ENCODE measurements at places on chromosomes 3 and 15.

DNA sequence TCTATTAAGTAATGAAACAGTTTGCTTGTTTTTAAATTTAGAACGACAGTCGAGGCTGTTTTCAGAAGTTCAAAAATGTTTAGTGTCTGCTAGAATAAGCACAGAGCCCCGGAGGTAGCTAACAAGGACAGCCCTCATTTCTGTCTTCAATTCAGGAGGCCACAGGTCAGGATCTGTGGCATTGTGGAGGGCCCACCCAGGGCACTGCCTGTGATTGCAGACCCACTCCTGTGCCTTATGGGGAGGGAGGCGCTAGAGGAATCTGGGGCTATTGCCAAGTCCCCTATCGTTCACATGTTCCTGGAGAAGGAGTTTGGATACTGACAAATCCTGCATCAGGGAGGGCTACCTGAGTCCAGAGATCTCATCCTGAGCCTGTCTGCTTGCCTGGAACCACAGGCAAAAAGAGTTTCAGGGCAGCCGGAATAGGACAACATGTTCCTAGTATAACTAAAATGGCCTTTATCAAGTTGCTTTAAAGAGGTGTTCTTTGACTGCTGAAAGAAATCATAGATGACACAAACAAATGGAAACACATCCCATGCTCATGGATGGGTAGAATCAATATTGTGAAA lies 141.5 kb upstream of the ROPN1 start:
- DNase-seq, result no peak

DNA sequence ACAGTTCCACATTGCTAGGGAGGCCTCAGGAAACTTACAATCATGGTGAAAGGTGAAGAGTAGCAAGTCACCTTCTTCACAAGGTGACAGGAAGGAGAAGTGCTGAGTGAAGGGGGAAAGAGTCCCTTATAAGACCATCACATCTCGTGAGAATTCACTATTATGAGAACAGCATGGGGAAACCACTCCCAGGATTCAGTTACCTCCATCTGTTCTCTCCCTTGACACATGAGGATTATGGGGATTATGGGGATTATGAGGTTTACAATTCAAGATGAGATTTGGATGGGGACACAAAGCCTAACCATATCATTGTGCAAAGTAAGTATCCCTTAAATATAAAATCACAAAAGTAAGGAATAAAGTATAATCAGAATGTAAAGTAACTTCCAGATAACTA lies 375.9 kb upstream of the NAALADL2 start:
- DNase-seq, result no peak

DNA sequence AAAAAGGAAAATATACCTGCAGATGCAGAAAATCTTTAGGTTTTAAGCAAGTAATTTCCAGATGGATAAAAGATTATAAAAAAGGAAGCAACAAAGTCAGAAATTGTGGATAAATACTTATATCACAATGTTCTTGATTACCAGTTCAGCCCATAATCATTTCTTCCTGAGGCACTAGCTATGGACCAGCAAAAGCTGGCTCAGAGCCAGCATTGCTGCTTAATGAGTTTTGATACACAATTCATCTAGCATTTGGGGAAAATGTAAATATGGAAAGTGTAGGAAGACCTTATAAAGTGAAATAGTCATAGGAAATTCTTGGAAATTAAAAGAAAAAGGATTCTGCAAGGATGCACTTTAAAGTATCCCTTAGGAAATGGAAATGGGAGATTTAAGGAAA lies 168.3 kb upstream of the GBE1 start:
- no peak for DNase-seq

- no peak for DNase-seq
Measured at GRCh38 chr3:71994203-71994602, 209.3 kb upstream of the PROK2 start.

DNA sequence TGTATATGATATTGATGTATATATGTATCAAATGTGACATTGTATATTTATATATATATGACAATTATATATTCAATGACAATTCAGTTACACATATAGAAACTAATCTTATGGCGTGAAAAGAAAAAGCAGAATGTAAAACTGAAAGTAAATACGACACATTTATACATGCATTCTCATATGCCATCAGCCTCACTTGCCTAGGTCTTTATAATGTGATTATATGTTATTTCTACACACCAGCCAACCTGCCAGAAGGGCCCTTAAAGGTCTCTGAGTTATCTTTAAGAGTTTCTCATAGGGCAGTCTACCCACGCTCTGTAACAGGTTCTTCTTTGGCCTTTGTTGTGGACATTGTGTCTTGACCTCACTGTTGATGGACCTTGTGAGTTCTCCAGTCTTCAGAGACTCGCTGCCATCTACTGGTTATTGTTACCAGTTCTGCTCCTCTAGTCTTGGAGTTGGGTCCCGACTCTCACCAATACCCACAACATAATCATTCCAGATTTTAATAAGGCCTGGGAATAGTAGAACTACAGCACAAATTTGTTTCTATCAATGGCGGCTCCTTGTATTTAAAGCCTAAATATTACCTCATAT lies 371.5 kb upstream of the GOLIM4 start:
- no peak for DNase-seq

DNA sequence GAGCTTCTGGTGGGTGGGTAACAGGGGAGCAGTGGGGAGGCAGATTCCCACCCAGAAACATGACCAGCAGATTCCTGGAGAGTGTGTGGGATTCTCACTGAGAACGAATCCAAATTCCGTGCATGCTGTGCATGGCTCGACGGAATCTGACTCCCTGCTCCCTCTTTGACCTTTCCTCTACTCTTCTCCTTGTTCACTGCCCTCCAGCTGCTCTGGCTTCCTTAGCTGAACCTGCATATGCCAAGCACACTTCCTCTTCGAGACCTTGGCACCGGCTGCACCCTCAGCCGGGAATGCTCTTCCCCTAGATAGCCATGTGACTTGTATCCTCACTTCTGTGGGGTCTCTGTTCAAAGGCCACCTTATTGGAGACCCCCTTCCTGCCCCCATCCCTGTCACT lies 6.3 kb downstream of the INSYN1 start:
- DNase-seq, result no peak

DNA sequence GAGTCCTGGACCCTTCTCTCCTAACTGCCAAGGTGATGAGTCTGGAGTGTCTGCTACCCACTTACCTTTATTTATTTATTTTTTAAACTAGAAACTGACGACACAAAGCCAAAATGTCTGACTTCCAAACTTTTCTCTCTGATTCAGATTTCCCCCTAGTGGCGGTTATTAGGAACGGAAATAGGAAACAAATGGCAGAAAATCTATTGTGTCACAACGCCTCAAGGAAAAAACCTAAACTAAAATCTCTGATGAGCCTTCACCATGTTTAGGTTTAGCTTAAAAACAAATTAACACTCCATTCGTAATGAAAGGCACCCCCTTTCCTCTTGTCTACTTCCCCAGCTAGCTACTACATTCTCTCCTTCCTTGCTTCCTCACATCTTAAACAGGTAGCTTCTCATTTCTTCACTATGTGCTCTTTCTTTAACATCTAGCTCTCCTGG lies 94.0 kb upstream of the MEX3B start:
- no peak for DNase-seq

GRCh38 chr15:85412956-85413854 lies 32.8 kb downstream of the AKAP13 start:
- peak; percentile 75 for DNase-seq

- no peak for DNase-seq
Measured at GRCh38 chr3:24184528-24185176, 239.6 kb downstream of the NR1D2 start.

DNA sequence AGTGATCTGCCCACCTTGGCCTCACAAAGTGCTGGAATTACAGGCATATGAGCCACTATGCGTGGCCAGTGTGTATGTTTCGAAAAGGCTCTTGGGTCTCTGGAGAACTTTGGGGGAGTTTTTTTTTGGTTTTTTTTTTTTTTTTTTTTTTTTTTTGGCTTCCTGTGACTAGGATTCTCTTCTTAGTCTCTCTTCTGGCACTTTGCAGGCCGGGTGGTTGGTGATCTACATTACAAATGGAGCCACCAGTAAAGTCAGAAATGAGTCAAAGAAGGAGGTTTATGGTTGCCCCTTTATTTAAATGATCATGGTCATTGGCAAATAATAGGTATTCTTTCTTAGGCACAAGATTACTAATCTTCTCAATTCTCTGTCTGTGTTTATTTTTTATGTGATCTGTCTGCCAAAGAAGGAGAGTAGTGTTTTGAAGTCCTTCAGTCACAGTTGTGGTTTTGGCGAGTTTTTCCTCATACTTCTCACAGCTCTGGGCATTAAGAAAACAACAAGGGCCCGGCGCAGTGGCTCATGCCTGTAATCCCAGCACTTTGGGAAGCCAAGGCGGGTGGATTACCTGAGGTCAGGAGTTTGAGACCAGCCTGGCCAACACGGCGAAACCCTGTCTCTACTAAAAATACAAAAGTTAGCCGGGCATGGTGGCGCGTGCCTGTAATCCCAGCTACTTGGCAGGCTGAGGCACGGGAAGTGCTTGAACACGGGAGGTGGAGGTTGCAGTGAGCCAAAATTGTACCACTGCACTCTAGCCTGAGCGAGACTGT lies 38.3 kb downstream of the PDE8A start:
- DNase-seq, result no peak

- DNase-seq, result no peak
Measured at GRCh38 chr3:55816794-55817576, 329.9 kb upstream of the WNT5A start.

DNA sequence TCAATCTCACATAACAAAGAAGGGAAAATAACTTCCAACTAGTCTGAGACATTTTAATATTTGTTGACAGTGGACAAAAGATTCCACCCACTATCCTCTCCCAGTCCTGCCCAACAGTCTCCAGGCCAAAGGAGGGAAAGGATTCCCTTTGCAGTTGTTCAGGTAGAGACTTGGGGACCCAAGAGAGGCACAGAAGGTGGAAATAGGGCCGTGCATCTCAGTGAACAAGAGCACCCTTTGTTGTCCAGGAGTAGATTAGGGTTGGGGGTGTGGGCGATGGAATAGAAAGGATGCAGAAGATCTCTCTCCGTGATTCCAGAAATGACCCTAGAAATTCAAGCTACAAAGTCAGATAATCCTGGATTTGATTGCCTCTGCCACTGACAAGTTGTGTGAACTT lies 44.8 kb upstream of the TRA2B start:
- no peak for DNase-seq

GRCh38 chr3:10746001-10746400 lies 70.0 kb upstream of the SLC6A11 start:
- no peak for DNase-seq

DNA sequence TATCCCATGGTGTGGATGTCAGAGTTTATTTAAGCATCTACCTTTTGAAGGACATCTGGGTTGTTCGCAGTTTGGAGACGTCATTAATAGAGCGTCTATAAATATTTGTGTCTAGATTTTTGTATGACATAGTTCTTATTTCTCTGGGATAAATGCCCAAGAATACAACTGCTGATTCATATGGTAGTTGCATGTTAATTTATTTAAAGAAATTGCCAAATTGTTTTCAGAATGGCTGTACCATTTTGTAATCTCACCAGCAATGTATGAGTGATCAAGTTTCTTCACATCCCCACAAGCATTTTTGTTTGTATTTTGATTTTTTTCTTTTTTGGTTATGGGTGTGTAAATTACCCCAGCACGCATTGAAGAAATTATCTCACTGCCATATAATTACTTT lies 656.9 kb downstream of the NTRK3 start:
- no peak for DNase-seq

DNA sequence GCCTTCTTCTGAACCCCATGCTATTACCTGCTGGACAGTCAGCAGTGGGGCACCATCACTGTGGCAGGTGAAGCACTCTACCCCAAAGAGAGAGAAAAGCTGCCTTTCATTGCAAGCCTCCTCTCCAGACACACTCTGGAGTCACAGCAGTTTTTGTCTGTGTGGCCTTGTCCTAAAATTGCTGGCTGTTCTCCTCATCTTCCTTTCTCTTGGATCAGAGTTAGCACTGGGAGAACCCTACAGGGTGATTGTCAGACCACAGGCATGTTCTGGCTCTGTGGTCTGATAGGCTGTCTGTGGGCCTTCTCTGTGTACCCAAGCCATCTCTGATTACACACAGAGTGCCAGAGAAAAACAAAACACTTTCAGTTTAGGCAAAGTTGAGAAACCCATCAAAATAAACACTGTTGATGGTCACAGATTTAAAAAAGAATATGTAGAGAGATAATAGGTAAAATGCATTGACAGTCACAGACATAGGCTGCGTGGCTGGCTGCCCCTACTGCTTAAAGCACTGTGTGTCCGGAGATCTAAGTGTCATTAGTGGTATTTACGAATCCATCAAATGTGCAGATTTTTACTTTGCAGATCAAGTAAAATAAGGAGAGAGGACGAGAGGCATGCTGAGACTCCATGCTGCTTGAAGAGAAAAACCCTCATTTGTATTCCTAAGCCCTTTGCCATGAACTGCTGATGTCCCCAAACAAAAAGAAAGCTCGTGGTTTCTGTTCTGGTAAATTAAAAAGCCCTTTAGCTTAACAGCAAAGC lies 689.9 kb downstream of the TUSC7 start:
- DNase-seq, result no peak

GRCh38 chr15:73955861-73956742 lies 29.8 kb downstream of the LOXL1 start:
- DNase-seq, result no peak

DNA sequence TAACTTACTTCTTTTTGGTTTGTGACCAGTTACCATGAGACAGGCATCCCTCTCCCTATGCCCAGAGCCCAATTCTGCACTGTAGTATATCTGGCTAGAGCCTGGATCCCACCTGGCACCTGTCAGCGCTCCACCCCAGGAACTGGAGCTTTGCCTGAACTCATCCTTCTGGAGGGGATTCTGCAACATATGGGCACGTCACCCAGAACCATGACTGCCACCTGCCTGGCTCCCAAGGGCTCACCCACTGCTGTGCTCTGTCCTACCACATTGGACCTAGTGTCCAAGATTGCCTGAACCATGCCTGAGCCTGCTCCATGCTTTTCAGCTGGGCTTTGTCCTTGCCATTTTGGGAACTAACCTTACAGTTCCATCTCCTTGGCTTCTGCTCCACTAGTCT lies 21.1 kb upstream of the GAP43 start:
- DNase-seq, result no peak

DNA sequence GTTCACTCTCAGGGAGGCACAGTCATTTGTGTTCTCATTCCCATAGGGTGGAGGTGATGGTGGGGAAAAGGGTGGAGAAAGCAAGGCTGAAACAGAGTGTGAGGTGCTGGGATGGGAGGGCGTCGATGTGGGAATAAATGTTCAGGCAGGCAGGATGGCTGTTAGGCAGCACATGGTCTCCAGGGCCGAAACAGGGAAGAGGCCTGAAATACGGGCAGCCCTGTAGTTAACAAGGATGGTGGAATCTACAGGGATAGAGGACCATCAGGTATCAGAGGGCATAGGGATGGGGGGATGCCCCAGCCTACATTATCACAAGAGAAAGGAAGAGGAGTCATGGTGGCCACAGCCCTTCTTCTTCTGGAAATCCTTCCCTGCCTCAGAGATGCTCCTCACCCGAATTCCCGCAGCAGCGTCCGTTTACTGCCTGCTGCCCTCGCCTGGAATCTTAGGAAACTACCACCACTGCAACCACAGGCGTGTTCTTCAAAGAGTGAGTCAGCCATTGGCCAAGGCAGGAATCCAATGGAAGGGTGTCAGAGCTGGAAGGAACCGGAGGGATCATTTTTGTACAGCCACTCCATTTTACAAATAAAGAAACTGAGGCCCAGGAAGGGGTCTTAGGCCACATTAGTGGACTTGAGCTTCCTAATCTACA lies 49.7 kb upstream of the POMGNT2 start:
- no peak for DNase-seq

Measured in GM18507 (cell line).